Right atrium auricular region (tissue), 2 donors: ENCODE measurements at places on chromosomes 2 and 18.

DNA sequence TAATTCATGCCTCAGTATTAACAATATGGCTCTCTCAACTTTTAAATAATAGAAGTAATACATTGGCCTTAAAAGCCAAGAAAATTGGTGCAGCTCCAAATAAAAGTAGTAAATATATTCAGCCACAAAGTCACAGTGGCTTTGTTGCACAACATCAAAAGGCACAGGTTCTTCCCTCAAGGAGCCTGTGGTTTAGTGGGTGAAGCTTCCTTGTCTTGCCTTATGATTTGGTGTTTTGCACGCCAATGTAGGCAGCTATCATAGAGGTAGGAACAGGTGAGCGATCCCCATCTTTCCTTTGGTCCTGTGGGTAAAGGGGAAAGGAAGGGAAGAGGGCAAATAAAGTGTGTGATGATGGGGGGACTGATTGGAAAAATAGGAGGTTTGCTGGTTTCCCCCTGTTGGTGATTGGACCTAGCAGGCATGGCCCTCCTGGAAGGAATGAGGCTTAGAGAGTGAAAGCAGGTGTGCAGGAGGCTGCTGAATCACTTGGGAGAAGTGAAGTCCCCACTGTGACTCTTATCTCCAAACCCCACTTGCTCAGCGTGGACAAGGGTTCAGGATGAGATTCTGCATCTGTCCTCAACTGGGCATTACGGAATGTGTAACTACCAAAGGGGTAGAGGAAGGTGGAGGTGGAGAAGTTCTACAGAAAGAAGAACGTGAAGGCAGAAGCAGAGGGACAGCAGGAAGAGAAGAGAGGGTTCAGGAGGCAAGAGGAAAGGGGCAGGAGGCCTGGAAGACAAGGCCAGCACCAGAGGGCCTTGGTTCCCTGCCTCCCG is 20.1 kb upstream of the TNP1 start:
- no peak for DNase-seq

- DNase-seq: no peak
Measured at GRCh38 chr2:120769076-120769786, 33.6 kb downstream of the GLI2 start.

DNA sequence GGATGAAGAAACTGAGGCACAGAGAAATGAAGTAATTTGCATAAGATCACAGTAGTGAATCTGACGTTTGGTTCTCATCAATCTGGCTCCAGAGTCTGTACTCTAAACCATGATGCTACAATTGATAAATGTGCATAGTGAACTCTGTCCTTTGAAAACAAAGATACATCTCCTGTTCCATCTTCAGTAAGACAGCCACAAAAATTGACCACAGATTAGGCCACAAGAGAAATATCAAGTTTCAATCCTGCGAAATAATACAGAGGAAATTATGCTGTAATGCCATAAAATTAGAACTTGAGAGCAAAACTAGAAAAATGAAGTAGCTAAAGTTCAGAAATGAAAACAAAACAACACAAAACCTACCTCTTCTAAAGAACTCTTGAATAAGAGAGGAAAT is 28.4 kb downstream of the FAM98A start:
- DNase-seq: no peak

DNA sequence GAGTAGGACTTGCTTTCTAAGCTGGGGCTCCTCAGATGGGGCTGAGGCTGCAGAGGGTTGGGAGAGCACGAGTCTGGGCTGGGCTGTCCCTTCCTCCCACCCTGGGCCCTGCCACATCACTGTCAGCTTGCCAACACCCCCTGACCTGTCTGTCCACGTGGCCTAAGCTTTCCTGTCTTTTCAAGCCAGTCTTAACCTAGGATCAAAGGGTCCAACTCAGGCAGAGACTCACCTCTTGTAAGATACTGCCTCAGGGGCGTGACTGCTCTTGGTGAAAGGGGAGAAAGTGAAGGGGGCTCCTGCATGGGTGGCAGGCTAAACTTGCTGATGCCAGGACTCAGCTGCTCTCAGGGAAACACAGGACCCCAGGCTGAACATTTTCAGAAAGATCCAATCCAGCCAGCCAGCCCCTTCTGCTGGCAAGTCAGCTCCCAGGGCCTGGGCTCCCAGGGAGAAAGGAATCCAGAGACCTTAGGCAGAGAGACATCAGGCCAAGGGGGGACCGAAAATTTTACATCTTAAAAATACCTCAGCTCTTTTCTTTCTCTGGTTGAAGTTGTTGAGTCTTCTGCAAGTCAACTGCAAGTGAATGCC is 144.2 kb upstream of the ID2 start:
- DNase-seq: no peak

- DNase-seq: no peak
Measured at GRCh38 chr18:48106976-48107781, 176.7 kb upstream of the SMAD2 start.

DNA sequence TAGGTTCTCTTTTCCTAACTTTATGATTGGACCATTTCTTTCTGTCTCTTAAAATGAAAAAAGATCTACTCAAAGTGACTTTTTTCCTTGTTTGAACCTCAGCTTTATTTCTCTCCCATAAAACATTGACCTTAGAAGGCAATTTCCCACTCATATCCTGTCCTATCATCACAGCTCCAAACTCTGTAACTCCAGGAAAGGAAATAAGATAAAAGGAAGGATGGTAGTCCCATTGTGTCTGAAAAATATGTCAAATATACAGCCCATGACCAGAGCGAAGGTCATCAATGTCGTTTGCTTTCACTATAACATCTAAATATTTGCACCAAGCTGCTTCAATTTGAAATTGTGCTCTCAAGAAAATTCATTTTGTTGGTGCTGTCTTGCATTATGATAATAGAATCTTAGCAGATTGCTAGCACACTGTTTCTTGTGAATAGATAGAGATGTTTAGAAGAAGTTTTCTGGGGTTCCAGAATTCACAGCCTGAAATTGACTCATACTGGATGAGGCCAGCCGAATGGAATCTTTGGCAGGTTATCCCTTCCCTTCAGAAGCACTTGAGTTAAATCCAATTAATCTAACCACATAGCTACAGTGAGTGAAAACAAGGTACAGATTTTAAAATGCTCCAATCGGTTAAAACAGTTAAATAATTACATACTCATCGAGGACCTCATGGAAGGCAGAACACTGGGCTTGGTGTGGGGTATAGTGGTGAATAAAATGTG is 95.1 kb downstream of the CRIM1 start:
- DNase-seq: no peak

DNA sequence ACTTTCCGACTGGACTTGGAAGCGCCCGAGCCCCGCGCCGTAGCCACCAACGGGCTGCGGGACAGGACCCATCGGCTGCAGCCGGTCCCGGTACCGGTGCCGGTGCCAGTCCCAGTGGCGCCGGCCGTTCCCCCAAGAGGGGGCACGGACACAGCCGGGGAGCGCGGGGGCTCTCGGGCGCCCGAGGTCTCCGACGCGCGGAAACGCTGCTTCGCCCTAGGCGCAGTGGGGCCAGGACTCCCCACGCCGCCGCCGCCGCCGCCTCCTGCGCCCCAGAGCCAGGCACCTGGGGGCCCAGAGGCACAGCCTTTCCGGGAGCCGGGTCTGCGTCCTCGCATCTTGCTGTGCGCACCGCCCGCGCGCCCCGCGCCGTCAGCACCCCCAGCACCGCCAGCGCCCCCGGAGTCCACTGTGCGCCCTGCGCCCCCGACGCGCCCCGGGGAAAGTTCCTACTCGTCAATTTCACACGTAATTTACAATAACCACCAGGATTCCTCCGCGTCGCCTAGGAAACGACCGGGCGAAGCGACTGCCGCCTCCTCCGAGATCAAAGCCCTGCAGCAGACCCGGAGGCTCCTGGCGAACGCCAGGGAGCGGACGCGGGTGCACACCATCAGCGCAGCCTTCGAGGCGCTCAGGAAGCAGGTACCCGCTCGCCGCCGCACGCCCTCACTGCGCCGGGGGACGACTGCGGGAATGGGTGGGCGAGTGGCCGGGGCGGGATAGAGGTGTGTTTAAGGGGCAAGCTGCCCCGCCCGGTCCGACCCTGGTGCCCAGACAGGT is 713 bp downstream of the ATOH8 start:
- no peak for DNase-seq

DNA sequence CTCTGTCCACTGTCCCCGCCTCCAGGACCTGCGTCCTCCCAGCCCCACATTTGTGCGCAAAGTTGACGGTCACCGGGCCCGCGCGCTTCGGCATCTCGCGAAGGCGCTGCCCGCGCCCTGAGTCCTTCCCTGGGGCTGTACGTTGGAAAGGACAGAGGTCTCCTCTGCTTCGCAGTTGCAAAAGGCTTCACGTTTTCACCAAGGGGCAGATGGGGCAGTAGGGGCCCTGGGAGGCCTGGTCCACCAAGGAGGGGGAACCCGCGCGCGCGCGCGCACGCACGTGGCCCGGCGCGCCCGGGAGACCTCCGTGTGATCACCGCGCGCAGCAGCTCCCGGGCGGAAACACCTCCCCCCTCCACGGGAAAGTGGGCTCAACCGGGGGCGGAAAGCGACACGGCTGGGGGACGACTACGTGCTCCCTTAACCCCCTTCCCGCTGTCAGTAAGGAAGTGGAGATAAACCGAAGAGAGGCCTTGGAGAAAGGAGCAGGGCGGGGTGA is 21.9 kb downstream of the TEX44 start:
- no peak for DNase-seq

- DNase-seq: no peak
Measured at GRCh38 chr2:16408331-16409005, 257.2 kb downstream of the CYRIA start.

GRCh38 chr2:76977846-76978727 is 544.1 kb downstream of the LRRTM4 start:
- no peak for DNase-seq

DNA sequence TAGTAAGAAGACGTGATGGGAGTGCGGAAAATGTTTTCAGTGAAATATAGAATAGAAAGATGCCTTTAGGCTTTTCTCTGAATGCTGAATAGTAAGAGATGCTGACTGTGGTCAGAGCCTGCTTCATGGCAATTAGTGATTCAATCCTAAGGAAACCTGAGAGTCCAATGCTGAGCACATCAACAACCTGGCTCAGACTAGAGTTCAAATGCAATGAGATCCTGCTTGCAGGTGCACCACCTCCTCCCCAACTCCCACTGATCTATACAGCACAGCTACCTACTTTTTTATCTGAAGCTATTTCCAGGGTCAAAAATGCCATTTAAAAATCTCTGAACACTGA is 65.4 kb downstream of the AAK1 start:
- DNase-seq: no peak

GRCh38 chr2:139911160-139911559 is 1131.0 kb upstream of the NXPH2 start:
- no peak for DNase-seq

DNA sequence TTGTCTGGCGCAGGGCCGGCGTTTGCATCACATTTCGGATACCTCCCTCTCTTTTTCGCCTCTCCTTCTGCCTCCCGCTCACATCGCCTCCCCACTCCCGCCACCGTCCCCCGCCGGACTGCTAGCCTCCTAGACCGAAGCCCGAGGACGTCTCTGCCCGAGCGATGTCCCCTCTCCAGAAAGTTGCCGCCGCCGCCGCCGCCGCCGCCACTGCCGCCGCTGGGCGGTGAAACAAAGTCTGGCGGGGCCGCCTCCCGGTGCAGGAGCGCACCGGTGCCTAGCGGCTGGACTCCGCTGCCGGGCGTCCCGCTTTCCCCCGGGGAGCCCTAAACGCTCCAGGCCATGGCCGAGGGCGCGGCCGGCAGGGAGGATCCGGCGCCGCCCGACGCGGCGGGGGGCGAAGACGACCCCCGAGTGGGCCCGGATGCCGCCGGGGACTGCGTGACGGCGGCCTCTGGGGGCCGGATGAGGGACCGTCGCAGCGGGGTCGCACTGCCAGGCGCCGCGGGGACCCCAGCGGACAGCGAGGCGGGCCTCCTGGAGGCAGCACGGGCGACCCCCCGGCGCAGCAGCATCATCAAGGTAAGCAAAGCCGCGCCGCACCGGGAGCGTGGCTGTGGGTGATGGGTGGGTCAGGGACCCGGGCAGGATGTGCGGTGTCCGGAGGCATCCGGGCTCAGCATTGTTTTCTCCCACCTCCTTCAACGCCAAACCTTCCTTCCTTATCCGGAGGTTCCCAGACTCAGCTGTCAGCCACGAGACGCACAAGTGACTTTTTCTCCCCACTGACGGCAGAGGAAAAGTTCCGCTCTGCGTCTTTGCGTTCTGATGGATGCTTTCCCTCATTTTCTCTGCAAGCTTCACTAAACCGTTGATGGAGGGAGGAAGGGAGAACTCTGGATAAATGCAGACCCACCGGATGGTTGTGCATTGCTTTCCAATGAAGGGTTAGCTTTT is 643 bp downstream of the PLCL1 start:
- DNase-seq: no peak

- DNase-seq: peak; percentile 96
Measured at GRCh38 chr18:48680339-48681250, 141.8 kb downstream of the CTIF start.

DNA sequence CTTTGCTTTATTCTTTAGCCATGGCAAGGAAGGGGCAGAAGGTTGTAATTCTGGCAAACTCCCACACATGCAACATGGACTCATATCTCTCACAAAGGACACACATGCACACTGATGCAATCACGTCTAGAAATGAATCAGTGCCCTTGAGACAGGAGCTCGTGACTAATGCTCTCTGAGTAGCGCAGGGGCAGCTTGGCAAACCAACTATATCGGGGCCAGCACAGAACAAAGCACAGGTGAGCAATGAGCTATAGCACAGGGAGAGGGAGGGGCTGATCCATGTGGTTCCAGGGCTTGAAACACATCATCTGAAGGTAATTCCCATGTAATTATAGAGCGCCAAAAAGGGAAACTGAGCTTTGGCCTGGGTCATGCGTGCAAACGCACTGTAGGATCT is 165.2 kb upstream of the KLF7 start:
- peak; percentile 69 for DNase-seq

- DNase-seq: no peak
Measured at GRCh38 chr2:239192456-239192855, 208.4 kb downstream of the HDAC4 start.

DNA sequence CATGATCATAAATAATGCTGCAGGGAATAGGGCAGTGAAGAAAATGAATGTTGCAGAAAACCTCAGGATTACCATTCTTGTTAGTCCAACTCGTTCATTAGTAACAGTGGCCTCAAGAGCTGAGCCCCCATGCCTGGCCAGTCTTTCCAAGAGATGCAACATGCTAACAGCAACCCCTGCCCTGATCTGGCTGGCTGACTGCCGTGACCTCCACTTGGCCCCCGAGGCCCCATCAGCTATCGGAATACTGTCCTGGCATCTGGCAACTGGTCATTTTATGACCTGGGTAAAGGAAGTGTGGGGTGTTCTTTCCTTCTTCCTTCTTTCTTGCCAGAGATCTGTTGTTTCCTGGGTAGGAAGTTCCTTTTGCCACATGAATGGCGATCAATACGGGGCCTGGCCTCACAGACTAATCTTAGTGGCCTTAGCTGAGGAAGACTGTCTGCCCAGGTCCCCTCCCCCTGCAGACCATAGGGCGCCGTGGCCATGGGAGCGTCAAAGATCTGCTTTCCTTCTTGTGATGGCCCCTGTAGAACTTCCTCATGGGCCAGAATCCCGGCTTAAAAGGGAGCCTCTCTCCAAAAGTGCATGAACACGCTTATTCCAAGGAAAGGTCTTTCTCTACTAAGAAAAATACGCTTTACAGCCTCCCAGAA is 10.6 kb upstream of the TRABD2A start:
- peak; percentile 57 for DNase-seq

DNA sequence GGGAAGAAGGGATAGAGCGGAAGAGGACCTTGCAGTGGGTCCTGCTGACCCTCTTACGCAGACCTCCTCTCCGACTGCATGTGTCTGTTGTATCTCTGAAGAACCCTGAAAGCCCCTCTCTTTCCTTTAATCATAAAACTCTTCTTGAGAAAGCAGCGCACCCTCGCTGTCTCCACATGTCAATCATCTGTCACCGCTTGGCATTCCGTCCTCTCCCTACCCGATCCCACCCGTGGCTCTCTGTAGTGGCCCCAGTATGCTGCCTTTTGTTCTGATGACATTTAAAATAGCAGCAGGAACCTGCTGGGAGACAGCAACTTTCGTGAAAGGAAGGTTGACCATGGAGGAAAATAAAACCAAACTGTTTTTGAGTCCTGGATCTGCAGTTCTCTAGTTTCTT is 582.9 kb upstream of the SALL3 start:
- DNase-seq: no peak
